ENCODE measurements at places on chromosomes 3 and 15.

DNA sequence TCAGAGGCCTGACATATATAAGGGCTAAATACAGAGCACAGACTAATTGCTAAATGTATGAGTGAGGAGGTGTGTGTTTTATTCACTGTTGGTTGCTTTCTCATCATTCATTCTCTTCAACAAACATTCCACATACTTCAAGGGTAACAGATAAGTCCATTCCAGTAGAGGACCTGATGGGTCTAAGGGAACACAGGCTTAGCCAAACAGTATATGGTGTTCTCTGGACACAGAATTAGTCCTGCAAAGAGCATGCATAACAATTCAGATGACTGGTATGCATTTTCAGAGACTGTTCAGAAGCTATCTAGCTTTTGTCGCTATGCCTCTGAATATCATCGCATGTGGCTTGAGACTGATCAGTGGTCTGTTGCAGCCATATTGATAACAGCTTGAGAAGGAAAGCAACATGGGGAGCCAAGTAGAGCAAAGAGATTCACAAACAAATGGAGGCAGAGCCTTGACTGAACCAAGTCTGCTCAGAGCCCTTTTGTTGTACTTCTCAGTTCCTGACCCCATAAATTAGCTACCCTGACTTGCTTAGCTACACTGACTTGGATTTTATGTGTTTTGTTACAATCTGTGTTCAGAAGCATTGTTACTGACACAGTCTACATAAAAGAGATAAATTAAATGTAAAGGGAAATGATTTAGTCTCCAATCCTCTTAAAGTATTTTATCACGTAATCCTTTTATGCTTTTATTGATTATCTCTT is 1178.7 kb downstream of the ROBO1 start:
- no peak for DNase-seq

DNA sequence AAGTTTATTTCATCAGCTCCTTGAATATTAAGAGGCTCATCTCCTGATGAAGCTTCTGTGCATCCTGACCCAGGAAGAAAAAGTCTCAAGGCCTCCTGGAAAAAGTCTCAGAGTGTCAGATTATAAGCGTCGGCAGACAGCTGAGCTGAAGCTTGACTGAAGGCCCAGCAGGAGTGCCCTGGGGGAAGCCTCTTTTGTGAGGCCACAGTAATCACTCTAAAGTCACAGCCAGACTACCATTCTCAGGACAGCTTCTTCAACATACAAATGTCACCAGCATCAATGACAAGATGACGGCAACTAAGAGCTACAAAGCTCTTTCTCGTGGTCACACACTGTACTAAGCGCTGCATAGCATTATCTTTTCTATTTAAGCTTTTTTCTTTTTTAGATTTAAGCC is 72.7 kb upstream of the LRRN1 start:
- no peak for DNase-seq

- DNase-seq, result no peak
Measured at GRCh38 chr15:60208709-60209108, 189.1 kb downstream of the ANXA2 start.

DNA sequence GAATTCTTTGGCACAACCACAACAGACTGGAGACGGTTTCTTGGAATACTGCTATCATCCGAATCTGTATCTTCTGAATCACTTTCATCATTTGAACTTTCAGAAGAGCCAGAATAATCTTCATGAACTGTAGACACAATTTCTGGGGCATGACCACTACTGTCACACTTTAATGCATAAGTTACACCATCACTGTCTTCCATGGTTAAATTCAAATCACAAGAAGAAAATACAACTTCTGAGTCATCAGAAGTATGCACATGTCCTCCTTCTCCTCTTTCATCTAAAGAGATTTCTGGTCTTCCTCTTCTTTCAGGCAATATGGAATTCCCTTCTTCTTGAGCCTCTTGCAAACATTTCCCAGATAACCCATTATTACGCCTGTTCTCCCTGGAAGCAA is 42.5 kb downstream of the SETD2 start:
- no peak for DNase-seq

GRCh38 chr3:18237251-18238005 is 187.7 kb downstream of the SATB1 start:
- no peak for DNase-seq

DNA sequence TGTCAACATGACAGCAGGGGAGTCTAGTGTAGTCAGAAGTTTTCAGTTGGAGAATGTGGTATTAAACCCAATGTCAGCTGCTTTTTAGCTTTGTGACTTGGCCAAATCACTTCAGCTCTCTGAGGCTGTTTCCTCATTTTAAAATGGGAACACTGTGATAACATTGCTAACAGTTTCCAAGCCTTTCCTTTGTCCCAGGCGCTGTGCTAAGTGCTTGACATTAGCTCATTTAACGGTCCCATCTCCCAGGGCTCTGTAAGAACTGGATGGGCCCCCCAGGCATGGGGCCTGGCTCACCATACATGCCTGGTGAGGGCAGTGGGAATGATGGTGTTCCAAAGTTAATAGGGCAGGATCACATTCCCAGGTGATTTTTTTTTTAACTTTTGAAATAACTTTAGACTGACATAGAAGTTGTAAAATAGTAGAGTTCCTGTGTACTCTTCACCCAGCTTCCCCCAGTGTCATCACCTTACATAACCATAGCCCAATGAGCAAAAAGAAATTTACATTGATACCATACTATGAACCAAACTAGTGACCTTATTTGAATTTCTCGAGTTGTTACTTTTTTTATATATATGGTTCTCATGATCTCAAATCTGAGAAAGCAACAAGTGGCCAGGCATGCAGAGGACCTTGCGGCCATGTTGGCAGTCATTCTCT is 7.7 kb downstream of the RASL12 start:
- no peak for DNase-seq

- DNase-seq, result no peak
Measured at GRCh38 chr3:69091389-69092029, 6.8 kb downstream of the ARL6IP5 start.

GRCh38 chr3:167113035-167113830 is 266.9 kb downstream of the ZBBX start:
- peak; percentile 19 for DNase-seq

DNA sequence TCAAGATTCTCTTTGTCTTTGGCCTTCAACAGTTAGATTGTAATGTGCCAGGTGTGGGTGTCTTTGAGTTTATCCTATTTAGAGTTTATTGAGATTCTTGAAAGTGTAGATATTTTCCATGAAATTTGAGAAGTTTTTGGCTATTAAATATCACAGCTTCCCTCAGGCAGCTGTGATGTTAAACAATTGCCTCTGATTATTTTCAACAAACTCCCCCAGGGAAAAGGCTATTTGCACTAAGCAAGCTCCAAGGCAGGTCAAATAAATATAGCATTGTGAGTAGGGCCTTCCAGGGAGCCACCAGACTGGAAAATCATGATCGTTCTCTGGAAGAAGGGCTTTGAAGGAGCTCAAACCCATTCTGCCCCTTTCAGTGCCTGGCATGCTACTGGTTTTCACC is 107.0 kb downstream of the EEFSEC start:
- no peak for DNase-seq

DNA sequence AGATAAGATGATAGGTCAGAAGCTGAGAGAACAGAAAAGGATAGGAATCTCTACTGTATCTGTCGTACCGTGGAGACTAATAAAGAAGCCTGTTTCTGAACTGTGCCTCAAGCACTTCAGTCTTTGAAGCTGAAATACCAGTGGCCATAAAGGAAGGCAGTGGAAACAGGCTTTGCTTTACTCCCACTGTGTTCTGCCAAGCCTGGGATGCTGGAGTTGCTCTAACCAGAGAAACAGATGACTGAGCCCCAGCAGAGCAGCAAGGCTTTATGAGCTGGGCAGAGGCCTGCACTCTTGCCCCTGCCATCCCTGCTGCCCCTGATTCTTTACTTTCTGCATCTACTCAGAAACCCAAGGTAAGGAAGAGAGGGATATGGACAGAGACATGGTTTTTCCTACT is 89.4 kb downstream of the PDE8A start:
- no peak for DNase-seq

- no peak for DNase-seq
Measured at GRCh38 chr15:63906266-63906584, 72.5 kb upstream of the HERC1 start.

GRCh38 chr3:142863010-142863817 is 25.7 kb downstream of the PCOLCE2 start:
- no peak for DNase-seq
